ENCODE measurements at places on chromosomes 13 and 19.
A peak's percentile ranks its signal among the peaks of the same experiment; 100 is the strongest.

DNA sequence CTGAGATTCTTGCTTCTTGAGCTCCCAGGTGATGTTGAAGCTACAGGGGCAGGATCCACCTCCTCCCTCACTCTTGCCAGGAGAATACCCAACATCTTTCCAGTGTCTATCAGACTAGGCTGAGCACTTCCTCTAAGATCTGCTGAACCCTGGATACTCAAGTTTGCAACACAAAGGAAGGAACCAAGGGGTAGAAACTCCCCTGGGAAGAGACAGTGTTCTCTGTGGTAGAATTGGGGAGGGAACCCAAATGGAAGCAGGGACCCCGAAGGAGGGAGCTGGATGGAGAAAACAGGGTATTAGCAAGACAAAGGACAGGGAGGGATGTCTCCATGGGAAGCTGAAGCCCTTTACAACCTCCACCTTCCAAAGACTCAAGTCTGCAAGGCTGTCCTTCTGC is 117.6 kb downstream of the DNAJC15 start:
- no peak for DNase-seq

GRCh38 chr13:98415326-98416070 is 161.4 kb downstream of the STK24 start:
- DNase-seq, result no peak

- no peak for DNase-seq
These were observed 47.1 kb upstream of the MAP3K10 start for GRCh38 chr19:40144151-40144550.

- no peak for DNase-seq
These were observed 15.4 kb upstream of the ZNF681 start for GRCh38 chr19:23774106-23774505.

GRCh38 chr19:45186509-45187334 is 8.1 kb downstream of the BLOC1S3 start:
- DNase-seq, result no peak

GRCh38 chr19:24127601-24128000 is 40.6 kb downstream of the ZNF254 start:
- DNase-seq, result no peak

GRCh38 chr13:82002710-82003109 is 1661.8 kb upstream of the SPRY2 start:
- no peak for DNase-seq

DNA sequence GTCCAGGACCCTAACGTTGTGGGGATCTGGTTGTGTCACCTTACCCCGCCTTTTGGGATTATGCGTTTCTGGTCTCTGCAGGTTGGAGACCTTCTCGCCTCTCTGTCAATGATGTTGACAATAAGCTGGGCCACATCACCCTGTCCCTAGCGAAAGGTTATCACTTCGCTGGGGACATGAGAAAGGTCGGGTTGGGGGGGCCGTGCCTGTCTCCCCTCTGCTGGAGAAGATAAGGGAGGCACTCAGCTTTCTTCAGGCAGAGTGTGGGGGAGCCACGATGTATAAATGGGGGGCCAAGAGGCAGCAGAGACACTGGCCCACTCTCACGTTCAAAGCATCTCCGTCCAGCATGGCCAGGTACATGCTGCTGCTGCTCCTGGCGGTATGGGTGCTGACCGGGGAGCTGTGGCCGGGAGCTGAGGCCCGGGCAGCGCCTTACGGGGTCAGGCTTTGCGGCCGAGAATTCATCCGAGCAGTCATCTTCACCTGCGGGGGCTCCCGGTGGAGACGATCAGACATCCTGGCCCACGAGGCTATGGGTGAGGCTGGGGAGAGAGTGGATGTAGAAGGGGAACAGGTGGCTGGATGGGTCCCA is at the start of gene RLN3:
RLN3 (plus strand) TSS at position 293 of the 595 bp plus-strand sequence; CDS start at position 350, 57 bp downstream.
- no peak for DNase-seq

DNA sequence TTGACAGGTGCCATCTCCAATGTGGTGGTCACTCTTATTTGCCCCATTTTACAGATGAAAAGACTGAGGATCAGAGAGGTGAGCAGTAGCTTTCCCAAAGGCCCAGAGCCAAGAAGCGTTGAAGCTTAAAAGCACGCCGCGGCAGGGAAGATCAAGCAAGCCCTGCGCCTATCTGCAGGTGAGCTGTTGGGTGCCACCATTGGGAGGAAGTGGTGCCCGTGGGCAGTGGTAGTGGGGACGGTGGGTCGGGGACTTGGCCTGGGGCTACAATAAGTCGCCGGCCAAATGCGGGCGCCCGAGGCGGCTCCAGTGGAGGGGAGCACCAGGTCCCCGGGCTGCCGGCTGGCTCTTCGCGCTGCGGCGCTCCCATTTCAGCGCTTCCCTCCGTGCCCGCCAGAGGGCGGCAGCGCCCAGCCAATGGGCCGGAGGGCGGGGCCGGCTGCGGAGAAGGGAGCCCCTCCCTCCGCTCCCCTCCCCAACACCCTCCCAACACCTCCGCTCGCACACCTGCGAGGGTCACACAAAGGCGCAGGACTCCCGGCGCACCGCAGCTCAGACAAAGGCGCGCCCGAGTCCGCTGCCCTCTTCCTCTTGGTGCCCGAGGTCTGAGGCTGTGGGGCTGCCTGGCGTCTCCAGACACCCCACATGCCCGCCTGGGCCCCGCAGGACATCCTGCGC is 744 bp upstream of the POU2F2 start:
- peak; percentile 68 for DNase-seq

DNA sequence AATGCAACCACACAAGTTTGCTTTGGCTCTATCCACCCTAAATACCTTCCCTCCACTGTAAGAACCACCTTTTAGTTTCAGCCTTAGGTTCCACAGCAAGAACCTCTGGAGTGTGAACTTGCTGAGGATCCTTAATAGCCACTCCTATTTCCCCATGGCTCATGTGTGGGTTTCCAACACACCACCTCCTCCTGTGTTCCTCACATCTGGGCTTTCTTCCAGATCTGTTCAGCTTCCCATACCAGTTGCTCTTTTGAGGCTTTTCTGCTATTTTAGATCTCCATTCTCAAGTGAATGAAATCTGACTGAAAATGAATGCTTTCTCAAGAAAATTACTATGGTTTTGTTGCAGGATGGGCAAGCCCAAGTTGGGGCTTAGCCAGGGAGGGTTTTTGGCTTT is 104.8 kb upstream of the MIR17HG start:
- no peak for DNase-seq

- peak; percentile 68 for DNase-seq
These were observed 15.4 kb upstream of the IRGC start for GRCh38 chr19:43700395-43701000.

DNA sequence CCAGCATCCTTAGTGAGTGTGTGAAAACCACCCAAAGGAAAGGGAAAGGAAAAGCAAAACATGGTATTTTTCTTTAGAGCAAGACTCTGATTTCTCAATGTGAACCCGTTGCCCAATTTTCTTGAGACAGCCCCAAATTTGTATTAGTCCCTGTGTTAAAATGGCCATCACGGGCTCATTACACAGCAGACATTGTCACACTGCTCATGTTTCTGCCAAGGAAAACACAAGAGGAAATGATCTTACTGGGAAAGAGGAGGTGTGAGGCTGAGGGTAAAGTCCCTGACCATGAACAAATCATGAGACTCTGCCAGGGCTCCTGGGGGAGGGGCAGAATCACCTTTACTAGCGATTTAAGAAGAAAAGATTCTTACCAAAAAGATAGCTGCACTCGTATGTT is 54.4 kb downstream of the FAM124A start:
- DNase-seq, result no peak

DNA sequence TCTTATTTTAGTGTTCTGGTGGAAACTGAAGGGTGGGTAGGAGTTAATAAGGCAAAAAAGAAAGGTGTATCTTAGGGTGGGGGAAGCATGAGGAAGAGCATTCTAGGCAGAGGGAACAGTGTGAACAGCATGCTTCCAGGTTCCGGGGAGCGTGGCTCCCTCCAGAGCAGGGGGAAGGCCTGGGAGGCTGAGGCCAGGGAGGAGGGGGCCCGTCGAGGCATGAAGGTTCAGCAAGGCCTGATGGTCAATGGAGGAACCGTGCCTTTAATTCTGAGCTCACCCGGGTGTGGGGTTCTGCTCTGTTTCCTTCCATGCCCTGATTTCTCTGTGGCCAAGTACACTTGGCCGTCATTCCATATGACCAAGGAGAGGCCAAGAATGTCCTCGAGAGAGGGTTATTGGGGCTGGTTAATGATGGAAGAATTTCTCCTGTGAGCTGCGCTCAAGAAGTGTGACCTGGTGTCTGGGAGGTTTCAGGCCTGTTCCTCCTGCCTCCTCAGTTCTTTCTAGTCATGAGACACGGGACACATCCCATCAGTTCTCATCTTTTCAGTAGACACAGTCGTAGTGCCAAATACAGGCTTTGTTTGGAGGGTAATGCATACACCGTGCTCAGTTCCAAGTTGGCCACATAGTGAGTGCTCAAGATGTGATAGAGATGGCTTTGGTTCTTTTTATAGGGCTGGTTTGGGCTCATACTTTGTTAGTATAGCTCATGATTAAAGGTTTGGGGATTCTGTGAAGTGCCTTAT is 73.6 kb downstream of the SIPA1L3 start:
- no peak for DNase-seq

GRCh38 chr19:19538061-19538784 is at the start of gene CILP2:
TSS of gene CILP2 (plus strand) at chr19:19538265. CDS start at chr19:19538350, 85 bp downstream.
- peak; percentile 76 for DNase-seq

Data from right hindlimb (tissue), 1 donor.